Activated CD8-positive, alpha-beta T cell treated with anti-CD3 and anti-CD28 coated beads for 36 hours (primary cell): ENCODE measurements at places on chromosomes 2 and 18. TPM values are rescaled to one million over a fixed set of nuclear protein-coding genes. Genes with fewer than 3 reads are reported as not detected.

DNA sequence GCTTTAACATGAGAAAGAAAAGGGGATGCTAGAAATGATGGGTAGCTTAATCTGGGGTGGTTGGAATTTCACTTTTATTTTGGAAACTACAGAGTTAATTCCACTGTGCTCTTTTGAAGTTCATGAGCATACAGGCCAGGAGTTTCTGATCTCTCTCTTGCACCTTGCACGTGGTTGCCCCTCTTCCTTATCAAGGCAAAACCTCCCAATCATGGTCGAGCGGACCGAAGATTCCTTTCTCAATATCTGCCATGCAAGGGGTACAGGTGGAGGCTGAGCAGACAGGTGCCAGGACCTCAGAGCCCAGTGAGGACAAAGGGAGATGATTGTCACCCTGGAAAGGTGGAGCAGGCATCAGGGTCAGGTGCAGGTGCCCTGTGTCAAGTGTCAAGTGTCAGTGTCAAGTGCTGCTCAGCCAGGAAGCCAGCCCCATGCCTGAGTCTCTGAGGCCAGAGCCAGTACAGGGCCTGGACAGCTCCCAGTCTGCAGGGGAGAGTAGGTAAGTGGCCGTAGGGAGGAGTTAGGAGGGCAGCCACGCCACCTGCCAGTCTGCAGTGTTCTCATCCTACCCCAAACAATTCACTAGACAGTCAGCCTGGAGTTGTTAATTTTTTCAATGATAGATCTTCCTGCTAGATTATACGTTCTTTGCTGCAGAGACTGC lies 42.2 kb downstream of the LPIN1 start:
- H3K4me1 ChIP-seq, result no peaks in the 10 kb centered on the region
- DNase-seq, result no peak
- H3K27me3 ChIP-seq, result no peaks in the 10 kb centered on the region
- no peak overlapping the region for H3K4me3 ChIP-seq
- H3K27ac ChIP-seq, result no peak overlapping the region

- H3K27me3 ChIP-seq, result no peaks in the 10 kb centered on the region
- H3K4me1 ChIP-seq, result no peaks in the 10 kb centered on the region
- no peaks in the 10 kb centered on the region for H3K36me3 ChIP-seq
- no peak for DNase-seq
Measured at GRCh38 chr2:34266908-34267697, 668.0 kb upstream of the FAM98A start.

DNA sequence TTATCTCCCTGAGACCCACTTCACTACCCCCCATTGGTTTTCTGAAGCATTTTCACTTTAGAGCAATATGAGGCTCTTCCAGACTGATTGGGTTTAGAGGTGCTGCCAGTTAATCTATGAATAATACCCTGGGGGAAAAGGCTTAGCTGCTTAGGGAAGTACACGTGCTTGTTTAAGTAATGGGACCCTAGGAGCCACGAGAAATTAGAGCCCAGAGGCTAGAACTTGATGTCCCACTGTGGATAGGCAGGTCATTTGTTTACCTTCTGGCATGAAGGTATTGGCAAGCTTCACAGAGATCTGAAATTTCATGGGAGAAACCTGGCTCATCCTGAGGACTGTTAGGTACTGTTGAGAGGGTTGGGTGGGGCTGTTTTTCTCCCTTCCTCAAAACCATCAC lies 59.7 kb downstream of the CLIP4 start:
- DNase-seq, result no peak
- H3K36me3 ChIP-seq, result peaks cover 20% of the 10 kb centered on the region
- no peaks in the 10 kb centered on the region for H3K27me3 ChIP-seq
- H3K27ac ChIP-seq, result peak overlapping the region; percentile 22
- peaks cover 5% of the 10 kb centered on the region for H3K4me1 ChIP-seq
- no peak overlapping the region for H3K4me3 ChIP-seq

DNA sequence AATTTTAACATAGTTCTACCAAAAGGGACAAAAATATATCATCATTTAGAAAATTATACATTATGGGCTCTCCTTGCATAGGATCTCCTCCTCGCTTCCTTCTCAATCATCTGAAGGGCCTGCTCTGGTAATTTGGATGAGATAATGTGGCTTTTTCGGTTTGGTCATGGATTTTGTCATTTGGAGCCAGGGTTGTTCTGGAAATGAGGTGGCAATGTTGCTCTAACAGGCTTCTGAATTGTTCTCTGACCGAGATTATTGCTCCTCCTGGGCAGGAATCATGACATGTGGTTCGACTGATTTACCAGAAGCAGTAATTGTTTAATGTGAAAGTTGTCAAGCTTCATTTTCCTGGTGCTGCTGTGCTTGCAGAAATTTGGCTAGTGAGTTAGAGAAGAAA lies 194.7 kb upstream of the ERBB4 start:
- H3K4me1 ChIP-seq, result peaks cover 20% of the 10 kb centered on the region
- DNase-seq, result no peak
- H3K27me3 ChIP-seq, result no peaks in the 10 kb centered on the region
- H3K27ac ChIP-seq, result no peak overlapping the region
- H3K4me3 ChIP-seq, result no peak overlapping the region

- H3K4me3 ChIP-seq, result no peak overlapping the region
- peaks cover 7% of the 10 kb centered on the region for H3K27me3 ChIP-seq
- no peaks in the 10 kb centered on the region for H3K4me1 ChIP-seq
- DNase-seq, result no peak
Measured at GRCh38 chr2:105176429-105176828, 65.1 kb upstream of the GPR45 start.

DNA sequence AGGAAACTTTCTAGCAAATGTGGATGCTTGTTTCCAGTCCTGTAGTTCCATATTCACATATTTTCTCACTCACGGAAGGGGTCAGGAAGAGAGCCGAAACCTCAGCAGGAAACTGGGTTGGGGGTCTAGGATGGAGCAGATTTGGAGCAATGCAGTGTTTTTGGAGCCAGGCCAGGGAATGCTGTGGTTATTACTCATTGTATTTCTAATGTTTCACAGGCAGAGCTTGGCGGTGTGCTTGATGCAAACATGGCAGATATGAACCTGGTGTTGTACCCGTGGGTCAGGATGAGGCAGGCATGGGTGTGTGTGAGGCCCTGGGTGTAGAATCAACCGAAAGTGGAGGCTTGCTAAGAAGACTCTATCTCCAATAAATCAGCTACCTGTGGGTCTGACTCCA lies 34.6 kb upstream of the ACKR3 start:
- H3K4me1 ChIP-seq, result peaks cover 30% of the 10 kb centered on the region
- H3K27ac ChIP-seq, result no peak overlapping the region
- H3K27me3 ChIP-seq, result peaks cover 2% of the 10 kb centered on the region
- peaks cover 8% of the 10 kb centered on the region for H3K36me3 ChIP-seq
- no peak for DNase-seq

- H3K27me3 ChIP-seq, result peaks cover 14% of the 10 kb centered on the region
- H3K4me3 ChIP-seq, result no peak overlapping the region
- no peaks in the 10 kb centered on the region for H3K36me3 ChIP-seq
- H3K4me1 ChIP-seq, result no peaks in the 10 kb centered on the region
- no peak for DNase-seq
Measured at GRCh38 chr2:219344751-219345430, 12.3 kb upstream of the RESP18 start.

- peaks cover 37% of the 10 kb centered on the region for H3K4me1 ChIP-seq
- DNase-seq, result no peak
- H3K27me3 ChIP-seq, result no peaks in the 10 kb centered on the region
- no peak overlapping the region for H3K27ac ChIP-seq
- no peaks in the 10 kb centered on the region for H3K36me3 ChIP-seq
Measured at GRCh38 chr2:237671466-237672138, 44.2 kb downstream of the LRRFIP1 start.

- H3K36me3 ChIP-seq, result no peaks in the 10 kb centered on the region
- H3K27ac ChIP-seq, result no peak overlapping the region
- H3K27me3 ChIP-seq, result no peaks in the 10 kb centered on the region
- DNase-seq, result no peak
Measured at GRCh38 chr2:54859997-54860701, 136.7 kb downstream of the EML6 start.

- H3K27ac ChIP-seq, result peak overlapping the region; percentile 97
- no peak overlapping the region for H3K4me3 ChIP-seq
- peaks cover 81% of the 10 kb centered on the region for H3K36me3 ChIP-seq
- peaks cover 70% of the 10 kb centered on the region for H3K4me1 ChIP-seq
- DNase-seq, result no peak
Measured at GRCh38 chr2:86035376-86035882, 70.3 kb downstream of the POLR1A start.

DNA sequence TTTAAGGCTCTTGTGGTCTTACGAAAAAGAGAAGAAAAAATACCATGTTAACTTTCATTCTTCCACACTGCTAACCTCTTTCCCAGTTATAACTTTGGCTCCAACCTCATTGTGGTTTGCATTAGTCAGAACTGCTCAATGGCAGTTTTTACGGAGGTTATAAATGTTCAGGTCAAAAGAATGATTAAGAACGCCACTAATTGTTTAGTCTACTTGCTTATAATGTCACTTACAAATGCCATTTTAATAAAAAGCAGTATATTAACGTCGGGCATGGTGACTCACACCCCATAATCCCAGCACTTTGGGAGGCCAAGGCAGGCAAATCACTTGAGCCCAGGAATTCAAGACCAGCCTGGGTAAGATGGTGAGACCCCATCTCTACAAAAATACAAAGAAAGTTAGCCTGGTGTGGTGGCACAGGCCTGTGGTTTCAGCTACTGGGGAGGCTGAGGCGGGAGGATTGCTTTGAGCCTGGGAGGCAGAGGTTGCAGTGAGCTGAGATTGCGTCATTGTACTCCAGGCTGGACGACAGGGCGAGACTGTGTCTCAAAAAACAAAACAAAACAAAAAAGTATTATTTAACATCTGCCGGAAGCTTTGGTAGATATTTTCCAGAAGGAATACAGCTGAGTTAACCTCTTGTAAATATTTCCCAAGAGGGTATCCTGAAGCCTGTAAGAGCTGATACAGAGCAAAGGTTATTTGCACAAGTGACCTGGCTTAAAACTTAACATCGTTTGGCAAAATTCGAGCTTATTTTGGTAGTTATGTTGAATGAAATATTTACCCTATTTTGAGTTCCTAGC lies 5.1 kb downstream of the AGPS start:
- H3K4me1 ChIP-seq, result peaks cover 75% of the 10 kb centered on the region
- DNase-seq, result no peak
- peaks cover 20% of the 10 kb centered on the region for H3K36me3 ChIP-seq
- H3K4me3 ChIP-seq, result no peak overlapping the region
- no peaks in the 10 kb centered on the region for H3K27me3 ChIP-seq

DNA sequence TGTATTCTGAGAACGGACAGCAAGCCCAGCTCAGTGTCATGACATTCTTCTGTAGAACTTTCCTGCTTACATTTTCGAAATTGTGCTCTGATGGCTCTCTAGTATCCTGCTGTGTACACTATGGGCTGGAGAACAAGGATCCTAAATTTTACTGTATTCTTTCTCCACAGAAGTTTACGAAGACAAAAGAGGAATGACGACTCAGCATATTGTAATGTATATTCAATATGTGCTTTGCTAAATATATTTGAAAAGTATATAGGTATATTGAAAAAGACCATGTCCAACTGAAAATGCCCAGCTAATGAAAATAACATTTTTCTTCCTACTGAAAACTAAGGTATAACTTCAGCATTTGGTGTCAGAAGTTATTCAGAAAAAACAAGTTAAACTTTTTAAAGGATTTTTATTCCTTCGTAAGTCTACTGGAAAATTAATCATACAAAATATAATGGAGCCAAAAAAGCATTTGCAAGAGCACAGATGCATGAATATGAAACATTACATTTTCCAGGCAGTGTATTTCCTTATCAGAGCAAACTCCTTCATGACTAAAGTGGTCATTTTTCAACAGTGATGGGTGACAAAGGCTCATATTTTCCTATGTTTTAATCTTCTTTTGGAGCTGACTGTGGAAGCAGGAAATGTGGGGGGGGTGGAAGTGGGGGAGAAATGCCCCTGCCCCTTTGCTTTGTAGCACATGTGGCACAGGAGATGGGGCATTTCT lies 143.8 kb upstream of the THUMPD2 start:
- peaks cover 2% of the 10 kb centered on the region for H3K27me3 ChIP-seq
- H3K4me3 ChIP-seq, result no peak overlapping the region
- no peaks in the 10 kb centered on the region for H3K36me3 ChIP-seq
- H3K27ac ChIP-seq, result no peak overlapping the region

- H3K27ac ChIP-seq, result no peak overlapping the region
- no peaks in the 10 kb centered on the region for H3K27me3 ChIP-seq
- H3K36me3 ChIP-seq, result no peaks in the 10 kb centered on the region
- no peaks in the 10 kb centered on the region for H3K4me1 ChIP-seq
- no peak overlapping the region for H3K4me3 ChIP-seq
Measured at GRCh38 chr2:221673248-221673647, 101.1 kb upstream of the EPHA4 start.

GRCh38 chr2:85514323-85514722 lies 24.6 kb upstream of the MAT2A start:
- H3K27me3 ChIP-seq, result no peaks in the 10 kb centered on the region
- H3K27ac ChIP-seq, result no peak overlapping the region
- no peaks in the 10 kb centered on the region for H3K4me1 ChIP-seq
- no peak overlapping the region for H3K4me3 ChIP-seq

DNA sequence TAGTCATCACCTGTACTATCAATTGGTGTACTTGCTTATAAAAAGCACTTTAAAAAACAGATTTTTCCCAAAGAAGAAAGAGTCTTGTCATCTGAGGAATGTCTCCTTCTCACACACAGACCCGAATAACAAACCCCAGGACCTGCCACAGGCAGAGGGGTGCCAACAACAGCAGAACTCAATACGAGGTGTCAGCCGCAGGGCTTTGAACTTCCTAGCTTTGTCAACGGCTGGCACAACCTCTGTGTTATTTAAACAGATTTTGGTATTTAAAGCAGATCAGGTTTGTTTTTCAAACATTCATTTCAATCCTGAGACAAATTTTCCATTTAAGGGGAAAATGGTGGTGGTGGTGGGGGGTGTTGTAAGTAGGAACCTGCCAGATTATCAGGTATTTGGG lies 138.4 kb upstream of the RIOK3 start:
- no peaks in the 10 kb centered on the region for H3K27me3 ChIP-seq
- no peak overlapping the region for H3K27ac ChIP-seq
- H3K4me3 ChIP-seq, result no peak overlapping the region
- H3K36me3 ChIP-seq, result no peaks in the 10 kb centered on the region
- DNase-seq, result no peak

GRCh38 chr2:194223218-194223617 lies 1433.8 kb upstream of the SLC39A10 start:
- H3K27me3 ChIP-seq, result no peaks in the 10 kb centered on the region
- H3K27ac ChIP-seq, result no peak overlapping the region
- H3K4me1 ChIP-seq, result no peaks in the 10 kb centered on the region
- no peaks in the 10 kb centered on the region for H3K36me3 ChIP-seq
- DNase-seq, result no peak

- no peak overlapping the region for H3K27ac ChIP-seq
- no peak overlapping the region for H3K4me3 ChIP-seq
- no peak for DNase-seq
- no peaks in the 10 kb centered on the region for H3K27me3 ChIP-seq
- H3K4me1 ChIP-seq, result no peaks in the 10 kb centered on the region
Measured at GRCh38 chr2:120722568-120723421, 12.9 kb upstream of the GLI2 start.

Gene SEPTIN10
- 0.49 TPM for total RNA-seq

Gene DSEL
- 0.13 TPM for total RNA-seq

Gene ITPRIPL1
- total RNA-seq, result 32.6 TPM

Gene AQP12A
- total RNA-seq, result not detected

Gene TUBA3D
- not detected for total RNA-seq

Gene SPIRE1
- 4.4 TPM for total RNA-seq

Gene QPCT
- 0.56 TPM for total RNA-seq

Gene CD207
- total RNA-seq, result not detected

Gene CHPF
- total RNA-seq, result 16.6 TPM

Gene NEU4
- total RNA-seq, result 0.54 TPM
